ENCODE measurements at places on chromosomes 5 and 9.

- no peak for DNase-seq
These were observed 77.2 kb downstream of the PRRT1B start for GRCh38 chr9:131622523-131622922.

DNA sequence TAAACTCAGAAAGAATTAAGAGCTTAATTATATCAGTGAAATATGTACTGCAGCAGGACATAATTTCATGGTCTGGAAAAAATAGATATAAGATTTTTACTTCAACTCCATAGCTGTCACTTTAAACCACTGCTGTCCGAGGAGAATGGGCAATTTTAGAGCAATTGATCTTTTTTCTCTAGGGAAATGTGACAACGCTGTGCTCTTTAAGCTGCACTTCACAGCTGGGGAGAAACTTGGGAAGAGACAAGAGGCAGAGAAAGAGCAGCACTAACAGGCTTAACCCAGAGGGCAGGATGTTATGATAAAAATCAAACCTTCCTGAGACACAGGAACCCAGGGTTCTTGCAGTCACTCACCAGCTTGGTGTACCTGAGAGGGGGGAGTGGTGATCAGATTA, 92.0 kb downstream of the SPOCK1 start:
- no peak for DNase-seq

- no peak for DNase-seq
These were observed 330.3 kb downstream of the CAAP1 start for GRCh38 chr9:26562338-26562737.

- no peak for DNase-seq
These were observed 223.9 kb upstream of the DMRT1 start for GRCh38 chr9:617445-618085.

GRCh38 chr5:9605041-9605838, 24.9 kb downstream of the TAS2R1 start:
- DNase-seq = no peak

DNA sequence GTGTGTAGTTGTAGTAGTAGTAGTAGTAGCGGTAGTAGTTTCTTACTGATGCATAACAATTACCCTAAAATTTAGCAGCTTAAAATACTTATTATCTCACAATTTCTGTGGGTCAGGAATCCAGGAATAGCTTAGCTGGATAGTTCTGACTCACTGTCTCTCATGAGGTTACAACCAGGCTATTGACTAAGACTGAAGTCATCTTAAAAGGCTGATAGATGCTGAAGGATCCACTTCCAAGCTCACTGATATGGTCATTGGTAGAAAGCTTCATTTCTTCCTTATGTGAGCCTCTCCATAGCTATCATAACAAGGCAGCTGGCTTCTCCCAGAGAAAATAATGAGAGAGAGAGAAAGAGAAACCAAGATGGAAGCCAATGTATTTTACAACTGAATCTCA, 147.5 kb upstream of the FBXL17 start:
- DNase-seq = no peak

DNA sequence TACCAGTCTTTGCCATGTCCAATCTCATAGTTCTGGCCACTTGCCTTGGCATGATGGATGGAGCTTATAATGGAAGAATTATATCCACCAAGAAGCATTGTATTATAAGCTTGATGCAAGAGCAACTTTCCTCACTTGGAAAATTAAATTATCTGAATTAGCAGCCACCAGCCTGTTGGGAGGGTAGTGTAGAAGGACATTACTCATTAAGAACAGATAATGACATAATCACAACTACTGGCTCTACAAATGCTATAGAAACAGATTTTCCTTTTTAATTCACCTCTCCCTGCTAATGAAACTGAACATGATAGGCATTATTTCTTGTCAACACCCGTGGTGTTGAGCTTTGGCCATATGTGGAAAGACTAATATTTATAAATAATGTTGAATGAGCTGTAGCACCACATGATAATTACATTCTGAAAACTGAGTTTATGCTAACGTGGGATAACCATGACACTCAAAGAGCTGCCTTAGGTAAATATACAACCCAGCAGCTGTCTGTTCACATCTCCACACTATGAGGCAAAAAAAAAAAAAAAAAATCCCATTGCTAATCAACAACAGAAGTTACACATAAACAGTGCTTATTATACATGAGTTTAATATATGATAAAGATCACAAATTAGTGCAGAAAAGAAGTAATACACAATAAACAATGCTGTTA, 48.1 kb upstream of the NR4A3 start:
- DNase-seq = no peak

- DNase-seq = no peak
These were observed 10.3 kb upstream of the FST start for GRCh38 chr5:53469946-53470687.

GRCh38 chr9:137128158-137128861, 10.6 kb upstream of the GRIN1 start:
- DNase-seq = no peak

- no peak for DNase-seq
These were observed 24.9 kb upstream of the ADRA1B start for GRCh38 chr5:159891371-159891770.

GRCh38 chr9:100579665-100580064, 1.8 kb downstream of the CAVIN4 start:
- no peak for DNase-seq

DNA sequence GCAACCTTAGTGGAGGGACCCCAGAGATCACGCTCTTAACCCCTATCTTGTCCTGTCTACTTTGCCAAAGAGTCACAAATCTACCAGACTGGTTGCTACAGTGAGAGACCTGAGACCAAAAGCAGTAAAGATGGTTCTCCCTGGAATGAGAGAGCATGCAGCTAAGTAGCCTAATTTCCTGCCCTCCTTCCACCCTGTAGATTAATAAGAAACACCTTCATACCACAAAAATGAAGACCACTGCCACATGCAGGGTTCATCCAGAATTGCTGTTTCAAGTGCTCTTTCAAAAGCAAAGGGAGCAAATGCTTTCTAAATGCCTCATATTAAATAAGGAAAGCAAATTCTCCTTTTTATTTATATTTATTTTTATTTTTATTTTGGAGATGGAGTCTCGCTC, 119.1 kb downstream of the UGCG start:
- no peak for DNase-seq

DNA sequence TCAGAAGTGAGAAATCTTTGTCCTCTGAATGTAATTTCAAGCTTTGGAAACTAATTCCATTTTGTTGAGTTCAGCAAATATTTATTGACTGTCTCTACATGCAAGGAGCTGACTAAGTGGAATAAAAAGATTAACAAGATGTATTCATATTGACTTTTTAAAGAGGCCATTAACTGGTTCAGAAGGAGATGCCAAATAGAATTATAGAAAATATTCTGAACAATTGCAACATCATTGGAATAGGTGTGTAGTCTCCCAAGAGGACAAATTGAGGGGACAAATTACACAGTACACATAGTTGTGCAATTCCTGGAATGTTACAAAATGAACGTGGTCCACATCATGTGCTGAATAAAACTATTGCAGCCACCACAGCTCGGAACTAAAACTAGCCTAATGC, 224.2 kb downstream of the NPR3 start:
- no peak for DNase-seq

GRCh38 chr9:111176511-111176910, 138.2 kb upstream of the LPAR1 start:
- DNase-seq = no peak

- peak; percentile 12 for DNase-seq
These were observed 1062.6 kb downstream of the NR2F1-AS1 start for GRCh38 chr5:92518318-92518904.

GRCh38 chr5:143360755-143361154, 42.7 kb downstream of the NR3C1 start:
- DNase-seq = peak; percentile 22

DNA sequence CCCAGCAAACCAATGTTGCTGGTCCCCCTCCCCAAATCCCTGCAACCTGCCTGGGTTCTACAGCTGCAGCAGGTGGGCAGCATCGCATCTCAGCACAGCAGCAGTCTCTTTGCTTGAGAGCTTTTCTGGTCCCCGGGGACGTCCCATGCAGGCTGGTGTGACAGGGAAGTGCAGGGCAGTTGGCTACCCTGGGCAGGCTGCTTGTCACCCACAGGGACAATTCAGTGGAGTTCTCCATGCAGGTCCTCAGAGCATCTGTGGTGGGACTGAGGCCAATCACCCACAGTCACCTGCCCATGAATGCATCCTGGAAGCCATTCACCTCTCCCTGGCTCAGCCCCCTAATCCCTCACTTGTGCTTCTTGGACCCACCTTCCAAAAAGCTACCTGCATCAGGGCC, 43.9 kb upstream of the SEMA4D start:
- DNase-seq = no peak

DNA sequence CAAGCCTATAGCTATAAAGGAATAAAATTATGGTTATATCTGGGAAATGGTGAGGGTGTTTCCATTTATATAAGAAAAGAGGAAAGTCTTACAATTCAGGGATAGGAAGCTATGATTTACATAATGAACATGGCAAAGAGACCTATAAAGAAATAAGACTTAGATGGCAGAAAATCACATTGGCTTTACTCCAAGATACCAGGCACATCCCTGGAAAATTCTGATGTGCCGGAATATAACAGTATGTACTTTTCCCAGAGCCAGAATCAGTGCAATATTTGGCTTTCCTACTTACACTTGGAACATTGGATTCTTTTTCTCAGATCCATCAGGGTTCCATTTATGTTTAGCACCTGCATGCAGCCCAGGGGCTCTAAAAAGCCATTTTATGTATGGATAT, 357.8 kb downstream of the CETN3 start:
- DNase-seq = no peak

- no peak for DNase-seq
These were observed 216.3 kb upstream of the ADRA1B start for GRCh38 chr5:159700016-159700415.

DNA sequence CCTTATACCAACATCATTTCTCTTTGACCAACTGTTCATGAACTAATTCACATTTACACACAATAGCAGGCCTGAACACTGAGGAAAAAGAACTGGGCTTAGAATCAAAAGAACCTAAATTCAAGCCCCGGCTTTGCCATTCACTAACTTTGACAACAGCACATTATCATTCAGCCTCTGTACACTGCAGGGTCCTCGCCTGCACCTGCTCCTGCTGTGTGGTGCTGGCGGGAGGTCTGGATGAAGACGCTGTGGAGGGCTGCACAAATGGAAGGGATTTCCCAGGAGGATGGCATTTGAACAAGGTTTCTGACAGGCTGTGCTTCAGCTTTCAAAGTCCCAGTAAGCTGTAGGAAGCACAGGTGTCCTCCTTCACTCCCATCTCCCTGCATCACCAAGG, 151.2 kb downstream of the ZDHHC21 start:
- DNase-seq = no peak

DNA sequence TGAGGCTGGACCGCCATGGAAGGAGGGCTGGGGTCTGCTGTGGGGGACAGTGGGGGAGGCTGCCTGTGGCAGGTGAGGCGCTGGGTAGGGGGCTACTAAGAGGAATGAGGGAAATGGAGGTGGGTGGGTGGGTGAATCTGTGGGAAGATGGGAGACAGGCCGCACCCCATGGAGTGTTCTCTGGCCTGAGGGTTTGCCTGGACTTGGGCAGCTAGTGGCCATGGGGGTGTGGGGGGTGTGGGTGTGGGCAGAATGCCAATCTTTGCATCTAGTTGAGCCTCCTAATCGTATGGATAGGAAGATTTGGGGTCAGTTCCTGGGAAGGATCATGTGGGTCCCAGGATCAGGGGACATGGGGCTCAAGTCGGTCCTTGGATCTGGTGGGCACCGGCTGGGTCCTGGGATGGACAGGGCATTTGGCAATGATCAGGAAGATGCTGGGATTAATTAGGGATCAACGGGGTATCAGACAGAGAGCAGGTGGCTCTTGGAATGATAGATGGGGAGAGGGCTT, 518 bp downstream of the ZDHHC12 start:
- peak; percentile 41 for DNase-seq

DNA sequence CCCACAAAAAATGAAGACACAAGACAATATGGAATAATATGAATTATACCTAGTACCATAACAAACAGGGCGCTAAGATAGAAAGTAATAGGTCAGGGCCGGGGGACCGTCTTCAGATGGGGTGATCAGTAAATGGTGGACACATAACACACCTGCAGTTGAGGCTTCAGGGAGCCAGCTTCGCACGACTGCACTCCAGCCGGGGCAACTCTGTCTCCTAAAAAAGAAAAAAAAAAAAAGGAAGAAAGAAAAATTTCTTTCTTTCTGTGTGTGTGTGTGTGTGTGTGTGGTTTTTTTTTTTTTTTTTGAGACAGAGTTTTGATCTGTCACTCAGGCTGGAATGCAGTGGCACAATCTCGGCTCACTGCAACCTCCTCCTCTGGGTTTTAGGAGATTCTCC, 75.0 kb upstream of the HSPA9 start:
- no peak for DNase-seq
